ENCODE measurements at places on chromosomes 4 and X. TPM values are rescaled to one million over a fixed set of nuclear protein-coding genes. Genes with fewer than 3 reads are reported as not detected.

VEGFC gene
- 35.6 TPM for polyA plus RNA-seq

INTU gene
- polyA plus RNA-seq, result 42.3 TPM

ANK2 gene
- 26.0 TPM for polyA plus RNA-seq

COX7B gene
- polyA plus RNA-seq, result 160 TPM

POF1B gene
- 0.42 TPM for polyA plus RNA-seq

LIMCH1 gene
- polyA plus RNA-seq, result 106 TPM

- DNase-seq, result no peak
Measured at GRCh38 chr4:74473155-74473811, 28.3 kb downstream of the AREG start.

DNA sequence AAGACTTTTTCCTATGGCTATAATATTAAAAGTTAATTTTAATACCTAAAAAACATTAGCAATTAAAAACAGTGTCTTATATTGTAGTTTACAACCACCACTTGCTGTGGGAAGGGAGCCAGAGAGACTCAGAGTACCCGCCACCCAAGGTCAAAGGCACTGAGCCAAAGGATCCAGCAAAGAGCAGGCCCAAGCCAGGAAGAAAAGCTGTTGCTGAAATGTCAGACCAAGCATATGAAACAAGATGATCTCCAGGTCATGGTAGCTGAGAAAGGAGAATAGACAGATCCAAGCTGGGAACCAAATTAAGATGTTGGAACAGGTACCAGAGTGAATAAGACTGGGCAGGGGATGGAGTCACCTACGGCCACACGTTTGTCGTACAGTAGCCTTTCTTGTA, 18.8 kb upstream of the ATOH1 start:
- DNase-seq, result no peak

DNA sequence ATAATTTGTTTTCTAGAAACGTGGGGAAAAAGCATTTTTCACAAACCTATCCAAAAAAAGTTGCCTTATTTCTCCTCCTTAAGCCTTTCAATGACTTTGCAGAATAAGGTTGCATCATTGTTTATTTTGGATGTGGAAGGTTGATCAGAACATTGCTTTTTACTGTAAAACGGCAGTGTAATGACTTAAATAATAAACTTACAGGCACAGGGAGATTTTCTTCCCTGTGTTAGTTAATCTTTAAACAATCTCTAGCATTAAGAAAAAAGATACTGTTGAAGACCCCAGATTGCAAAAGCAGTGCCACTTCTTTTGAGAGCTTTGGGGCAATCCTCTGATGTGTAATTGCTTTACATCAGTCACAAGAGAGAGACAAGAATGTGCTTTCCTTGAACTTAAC, 153.4 kb downstream of the ARX start:
- no peak for DNase-seq

GRCh38 chr4:182978152-182978827, 61.1 kb upstream of the DCTD start:
- DNase-seq, result no peak

- DNase-seq, result no peak
Measured at GRCh38 chrX:134369576-134369975, 90.4 kb upstream of the HPRT1 start.

GRCh38 chr4:157040405-157040804, 35.5 kb upstream of the GLRB start:
- DNase-seq, result no peak

- DNase-seq, result no peak
Measured at GRCh38 chrX:37424000-37424429, 74.9 kb downstream of the PRRG1 start.

GRCh38 chr4:144831971-144832370, 186.0 kb downstream of the HHIP start:
- no peak for DNase-seq

DNA sequence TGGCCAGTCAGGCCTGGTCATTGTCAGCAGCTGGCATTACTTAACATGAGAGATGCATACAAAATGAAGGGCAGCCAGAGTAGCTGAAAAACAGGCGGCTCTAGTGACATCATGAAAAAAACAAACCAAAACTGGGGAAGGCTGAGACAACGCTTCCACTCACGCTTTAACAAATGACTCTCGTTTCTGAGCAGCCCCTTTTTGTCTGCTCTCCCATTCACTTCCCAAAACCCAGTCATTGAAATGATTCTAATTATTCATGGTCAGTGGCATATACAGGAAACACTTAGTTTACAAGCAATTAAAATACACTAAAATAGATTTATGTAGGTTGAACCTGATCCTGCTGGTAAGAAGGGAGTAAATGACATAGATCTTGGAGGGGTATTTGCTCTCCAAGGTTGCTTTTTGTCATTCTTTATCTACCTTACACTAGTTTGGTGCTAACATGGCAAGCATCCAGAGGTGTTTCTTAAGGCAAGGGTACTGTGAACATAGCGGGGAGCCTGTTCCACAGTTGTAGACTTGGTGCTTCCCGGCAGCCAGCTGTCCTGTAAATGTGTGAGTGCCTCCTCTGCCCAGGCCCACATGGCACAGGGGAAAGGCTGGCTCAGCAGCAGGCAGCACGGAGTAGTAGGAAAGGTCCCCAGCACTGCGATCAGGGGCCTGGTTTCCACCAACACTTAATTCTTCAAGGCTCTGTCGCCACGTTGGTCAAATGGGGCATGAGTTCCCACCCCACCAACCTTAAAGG, 61.2 kb upstream of the CITED1 start:
- DNase-seq, result no peak

- no peak for DNase-seq
Measured at GRCh38 chr4:168388890-168389289, 70.3 kb upstream of the DDX60 start.

GRCh38 chr4:81758574-81759264, 287.0 kb upstream of the RASGEF1B start:
- DNase-seq, result no peak

- no peak for DNase-seq
Measured at GRCh38 chr4:5770051-5770450, 59.0 kb downstream of the EVC start.

GRCh38 chrX:5916945-5917344, 311.7 kb downstream of the NLGN4X start:
- no peak for DNase-seq

- no peak for DNase-seq
Measured at GRCh38 chr4:184395451-184395917, 78.9 kb downstream of the IRF2 start.

- no peak for DNase-seq
Measured at GRCh38 chr4:99633772-99634171, 23.9 kb downstream of the C4orf54 start.

- DNase-seq, result no peak
Measured at GRCh38 chr4:84481860-84482245, 17.2 kb downstream of the NKX6-1 start.
